ENCODE measurements at places on chromosomes 5 and 9.
A peak's percentile ranks its signal among the peaks of the same experiment; 100 is the strongest.

DNA sequence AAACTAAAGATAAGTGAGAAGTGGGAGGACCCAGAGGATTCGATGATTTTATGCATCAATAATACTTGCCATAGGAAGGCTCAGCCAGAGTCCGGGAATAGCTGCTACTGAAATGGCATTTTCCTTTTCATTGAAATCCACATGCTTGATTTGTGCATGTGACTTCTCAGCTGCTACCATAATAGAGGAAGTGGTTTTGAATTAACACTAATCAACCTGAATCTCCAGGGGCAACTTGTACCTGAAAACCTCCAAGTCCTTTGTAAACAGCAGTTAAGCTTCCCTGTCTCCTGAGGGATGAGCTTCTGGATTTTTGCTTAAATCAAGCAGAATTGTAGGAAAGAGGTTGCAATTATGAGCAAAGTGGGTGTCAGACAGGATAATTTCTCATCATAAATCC, 124.9 kb downstream of the PPP2R2B start:
- no peak for DNase-seq

DNA sequence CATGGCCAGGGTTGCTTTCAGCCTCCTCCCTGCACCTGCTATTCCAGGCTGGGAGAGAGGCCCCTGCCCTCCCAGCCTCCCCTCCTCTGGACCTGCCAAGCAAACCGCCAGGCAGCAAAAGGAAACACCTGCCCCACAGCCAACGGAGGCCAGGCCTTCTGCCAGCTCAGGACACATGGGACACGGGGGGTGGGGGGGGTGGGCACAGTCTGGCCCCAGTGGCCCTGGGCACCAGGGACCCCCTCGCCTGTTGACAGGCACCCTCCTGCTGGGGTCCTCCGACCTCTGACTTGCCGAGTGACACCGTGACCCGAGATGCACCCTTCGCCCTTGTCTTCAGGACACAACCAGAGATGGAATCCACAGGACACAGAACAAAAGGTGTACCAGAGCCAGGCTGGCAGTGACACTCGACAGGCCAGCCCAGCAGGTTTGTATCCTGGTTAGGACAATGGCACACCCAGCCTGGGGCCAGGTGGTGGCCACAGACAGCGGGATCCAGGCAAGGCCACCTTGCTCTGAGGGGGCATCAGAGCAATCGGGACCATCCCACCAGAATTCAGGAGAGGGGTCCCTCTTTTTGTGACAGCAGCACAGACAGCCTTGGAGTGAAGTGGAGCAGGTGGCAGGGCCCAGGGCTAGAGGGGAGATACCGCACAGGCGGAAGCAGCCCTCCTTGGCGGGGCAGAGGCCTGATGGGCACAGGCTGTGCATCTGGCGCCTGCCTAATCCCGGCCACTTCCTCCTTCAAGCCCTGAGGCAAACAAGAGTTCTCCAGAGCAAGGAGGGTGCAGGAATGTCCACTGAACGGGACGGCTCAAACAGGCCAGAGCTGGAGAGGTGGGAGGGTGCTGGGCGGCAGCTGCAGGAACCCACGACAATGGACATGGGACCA, 1.3 kb upstream of the TMEM210 start:
- DNase-seq, result no peak

GRCh38 chr9:21078702-21079101, 960 bp upstream of the IFNB1 start:
- no peak for DNase-seq

DNA sequence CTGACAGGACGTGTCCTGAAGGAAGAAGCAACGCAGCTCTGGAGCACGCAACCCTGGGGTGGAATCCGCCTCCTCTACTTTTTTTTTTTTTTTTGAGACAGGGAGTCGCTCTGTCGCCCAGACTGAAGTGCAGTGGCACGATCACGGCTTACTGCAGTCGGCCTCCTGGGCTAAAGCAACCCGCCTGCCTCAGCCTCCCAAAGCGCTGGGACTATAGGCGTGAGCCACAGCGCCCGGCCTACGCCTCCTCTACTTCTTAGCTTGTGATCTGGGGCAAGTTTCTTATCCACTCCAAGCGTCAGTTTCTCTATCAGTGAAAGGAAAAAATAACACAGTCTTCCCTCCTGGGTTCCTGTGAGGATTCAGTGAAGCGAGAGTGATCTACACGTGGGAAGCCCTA, 96.1 kb upstream of the RAPGEF1 start:
- DNase-seq, result no peak

DNA sequence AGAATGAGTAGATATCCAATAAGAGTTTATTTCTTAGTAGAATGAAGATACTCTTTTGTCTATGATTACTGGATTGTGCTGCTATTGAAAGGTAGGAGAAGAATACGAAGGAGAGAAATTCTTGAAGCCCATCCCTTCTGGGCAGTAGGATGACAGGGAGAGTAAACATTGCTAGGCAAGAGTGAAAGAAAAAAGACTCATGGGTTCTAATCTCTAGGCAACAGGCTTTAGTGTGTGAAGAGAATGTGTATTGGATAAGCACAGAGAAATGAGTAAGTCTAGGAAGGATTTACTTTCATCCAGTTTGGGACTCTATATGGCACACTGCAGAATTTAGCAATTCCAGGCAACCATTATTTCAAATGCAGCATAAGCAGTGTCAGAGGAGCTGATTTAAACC, 216.0 kb downstream of the GABRG2 start:
- no peak for DNase-seq

GRCh38 chr5:174935854-174936474, 211.6 kb downstream of the MSX2 start:
- peak; percentile 10 for DNase-seq

DNA sequence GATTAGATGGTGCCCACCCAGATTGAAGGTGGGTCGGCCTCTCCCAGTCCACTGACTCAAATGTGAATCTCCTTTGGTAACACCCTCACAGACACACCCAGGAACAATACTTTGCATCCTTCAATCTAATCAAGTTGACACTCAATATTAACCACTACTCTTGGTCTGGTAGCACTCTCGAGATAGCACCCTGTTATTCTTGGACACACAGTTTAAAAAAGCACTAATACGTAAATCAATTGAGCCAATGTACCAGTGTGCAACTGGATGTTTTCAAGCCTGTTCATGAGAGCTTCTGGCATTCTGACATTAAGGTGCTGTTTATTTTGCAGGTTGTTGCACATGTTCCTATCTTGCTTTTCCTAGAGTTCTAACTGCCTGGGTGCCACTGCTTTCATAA, 35.3 kb downstream of the MARCHF3 start:
- DNase-seq, result no peak

- no peak for DNase-seq
Measured at GRCh38 chr5:8851101-8851500, 694.8 kb downstream of the SEMA5A start.

Data from CD4-positive, alpha-beta memory T cell (primary cell).